ENCODE measurements at places on chromosomes 13 and 19. TPM values are rescaled to one million over a fixed set of nuclear protein-coding genes. Genes with fewer than 3 reads are reported as not detected.

ZNF829 gene
- 4.3 TPM for total RNA-seq

IFNL1 gene
- 0.43 TPM for total RNA-seq

DUXA gene
- not detected for total RNA-seq

NLRP5 gene
- not detected for total RNA-seq

Measured in activated CD4-positive, alpha-beta memory T cell treated with anti-CD3 and anti-CD28 coated beads, Interleukin-2, amount 10 ng/mL, durations not matched to agents 7 days and 5 days (primary cell).